AG08396 (cell line): ENCODE measurements at places on chromosomes 6 and 20.

- DNase-seq: no peak
Observed at GRCh38 chr6:129104560-129104959, 221.6 kb downstream of the LAMA2 start.

- no peak for DNase-seq
Observed at GRCh38 chr6:36701401-36701991, 3.9 kb downstream of the RAB44 start.

GRCh38 chr20:15374682-15375081 lies 1037.3 kb upstream of the FLRT3 start:
- no peak for DNase-seq

DNA sequence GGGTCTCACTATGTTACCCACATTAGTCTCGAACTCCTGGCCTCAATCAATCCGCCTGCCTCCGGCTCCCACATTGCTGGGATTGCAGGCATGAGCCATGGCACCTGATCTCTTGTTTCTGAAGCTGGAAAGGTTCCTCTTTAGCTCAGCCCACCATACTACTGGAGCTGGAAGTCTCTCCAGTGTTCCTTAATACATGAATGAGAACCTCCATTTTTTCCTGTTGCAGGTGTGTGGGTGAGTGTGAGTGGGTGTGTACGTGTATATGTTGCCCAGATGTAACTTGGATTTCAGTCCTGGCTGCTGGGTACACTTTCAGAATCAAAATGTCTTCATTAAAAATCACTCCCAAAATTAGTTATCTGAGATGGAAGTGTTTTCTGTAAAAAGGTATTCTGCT lies 11.1 kb downstream of the PNPLA1 start:
- DNase-seq: no peak

GRCh38 chr6:45057711-45058110 lies 270.4 kb upstream of the RUNX2 start:
- no peak for DNase-seq

DNA sequence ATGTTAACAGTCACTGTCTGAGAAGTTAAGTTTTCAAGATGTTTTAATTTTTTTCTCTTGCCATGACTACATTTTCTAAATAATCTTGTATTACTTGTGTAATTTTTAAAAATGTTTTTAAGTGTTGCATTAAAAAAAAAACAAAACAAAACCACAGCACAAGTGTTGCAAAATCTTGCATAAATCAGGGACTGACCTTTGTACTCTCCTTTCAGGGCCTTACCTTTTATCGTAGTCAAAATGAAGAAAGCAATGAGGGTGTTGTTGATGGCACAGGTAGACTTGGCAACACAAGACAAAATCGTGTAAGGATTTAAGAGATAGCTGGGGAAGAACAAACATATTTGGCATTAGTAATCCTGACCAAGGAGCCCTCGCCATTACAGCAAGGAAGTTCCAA lies 42.5 kb downstream of the PIGU start:
- DNase-seq: no peak

DNA sequence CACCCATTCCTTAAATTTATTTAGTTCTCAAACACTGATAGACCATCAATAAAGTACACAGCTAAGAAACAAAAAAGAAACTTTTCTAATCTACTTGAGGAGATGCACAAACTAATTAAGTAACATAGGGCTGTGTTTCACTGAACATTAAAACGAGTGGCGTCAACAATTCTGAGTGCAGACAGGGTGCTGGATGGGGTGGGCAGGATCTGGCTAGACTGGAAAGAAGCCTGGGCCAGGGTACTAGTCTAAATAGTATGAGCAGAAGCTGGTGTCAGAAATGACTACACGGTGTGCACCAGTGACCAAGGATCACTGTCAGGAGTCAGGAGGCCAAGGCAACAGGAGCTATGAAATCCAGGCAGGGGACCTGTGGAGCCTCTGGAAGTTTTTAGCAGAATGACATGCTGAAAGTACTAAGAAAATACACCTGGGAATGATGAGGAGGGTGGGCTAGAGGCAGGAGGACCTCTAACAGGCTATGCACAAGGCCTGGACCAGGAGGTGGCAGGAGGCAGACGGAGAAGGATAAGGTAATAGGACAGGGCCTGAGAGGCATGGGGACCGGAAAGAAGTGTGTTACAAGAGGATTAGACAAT lies 13.3 kb downstream of the ZBTB24 start:
- DNase-seq: no peak

- DNase-seq: no peak
Observed at GRCh38 chr6:127533736-127534135, 14.6 kb upstream of the MTCL3 start.

DNA sequence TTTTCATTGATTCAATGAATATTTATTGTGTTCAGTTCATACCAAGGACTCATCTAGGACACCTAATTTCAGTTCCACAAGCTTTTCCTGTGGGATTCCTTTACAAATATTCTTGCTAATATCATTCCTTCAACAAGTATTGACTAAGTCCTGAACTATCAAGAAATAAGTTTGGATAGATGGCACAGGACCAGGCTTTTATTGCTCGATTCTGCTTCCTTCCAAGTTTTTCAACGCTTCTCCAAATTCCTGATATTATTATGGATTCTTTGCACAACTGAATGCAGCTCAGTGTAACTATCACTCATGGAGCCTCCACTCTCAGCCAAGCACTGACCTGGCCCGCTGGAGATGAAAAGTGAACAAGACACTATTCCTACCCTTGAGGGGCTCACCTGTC lies 32.7 kb upstream of the COL21A1 start:
- DNase-seq: no peak

DNA sequence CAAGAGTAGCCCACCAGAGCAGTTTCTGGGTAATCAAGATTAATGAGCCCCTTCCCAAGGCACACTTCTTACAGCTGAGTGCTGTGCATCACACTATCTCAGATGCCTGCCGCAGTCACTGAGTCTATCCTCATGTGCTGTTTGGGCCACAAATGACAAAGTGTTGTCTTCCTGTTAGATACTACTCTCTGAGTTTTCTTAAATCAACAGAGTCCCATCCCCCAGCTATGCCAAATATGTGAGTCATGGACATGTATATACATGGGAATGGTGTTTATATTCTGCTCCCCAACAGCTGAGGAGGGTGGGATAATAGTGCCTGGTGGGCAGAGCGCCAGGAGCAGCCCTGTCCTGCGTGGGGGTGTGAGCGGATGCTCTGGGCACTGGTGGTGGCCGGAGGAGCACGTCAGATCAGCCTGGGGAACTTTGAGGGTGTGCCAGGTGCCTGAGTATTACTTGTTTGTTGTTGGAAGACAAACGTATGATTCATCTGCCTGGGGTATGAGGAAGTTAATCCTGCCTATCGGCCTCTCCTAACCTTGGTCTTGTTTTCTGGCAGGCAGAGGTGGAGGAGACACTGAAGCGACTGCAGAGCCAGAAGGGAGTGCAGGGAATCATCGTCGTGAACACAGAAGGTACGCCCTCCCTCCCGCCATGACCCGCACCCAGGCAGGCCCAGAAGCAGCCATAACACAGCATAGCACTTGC lies 9.6 kb downstream of the DYNLRB1 start:
- peak; percentile 94 for DNase-seq

DNA sequence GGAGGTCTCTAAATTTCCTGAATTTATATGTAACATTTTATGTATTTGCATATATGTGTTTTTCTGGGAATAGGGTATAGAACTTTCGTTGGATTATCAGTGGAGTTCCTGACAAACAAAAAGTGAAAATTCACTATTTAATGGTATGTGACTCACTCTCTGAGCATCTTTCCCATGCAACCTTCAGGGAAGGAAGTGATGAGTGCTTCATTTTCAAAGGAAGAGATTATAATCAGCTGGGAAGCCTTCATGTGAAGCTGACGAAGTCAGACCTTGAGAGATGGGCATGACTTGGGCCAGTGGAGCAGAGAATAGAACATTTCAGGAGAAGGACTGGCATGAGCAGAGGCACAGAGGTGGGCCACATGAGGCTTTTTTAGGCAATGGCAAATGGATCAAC lies 72.7 kb downstream of the FAXC start:
- DNase-seq: no peak

- DNase-seq: no peak
Observed at GRCh38 chr6:153099636-153100035, 31.4 kb downstream of the RGS17 start.

GRCh38 chr20:41380551-41381193 lies 14.1 kb upstream of the EMILIN3 start:
- no peak for DNase-seq

DNA sequence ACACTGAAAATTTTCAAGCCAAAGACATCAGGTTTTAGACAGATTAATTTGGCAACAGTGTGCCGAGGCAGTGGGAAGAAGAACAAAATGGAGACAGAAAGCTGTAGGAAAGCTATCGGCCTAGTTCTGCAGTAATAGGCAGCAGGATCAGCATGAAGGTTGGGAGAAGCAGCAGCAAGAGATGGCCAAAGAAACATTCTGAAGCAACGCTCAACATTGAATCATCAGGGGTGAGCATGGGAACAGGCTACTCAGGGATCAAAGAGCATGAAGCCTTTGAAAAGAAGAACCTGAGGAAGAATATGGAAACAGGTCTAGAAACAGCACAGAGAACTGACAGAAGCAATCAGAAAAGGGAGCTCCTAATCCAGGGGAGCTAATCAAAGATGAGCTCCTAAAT lies 7.1 kb upstream of the DST start:
- DNase-seq: peak; percentile 12

- no peak for DNase-seq
Observed at GRCh38 chr20:25856256-25856884, 159.7 kb upstream of the ZNF337 start.

DNA sequence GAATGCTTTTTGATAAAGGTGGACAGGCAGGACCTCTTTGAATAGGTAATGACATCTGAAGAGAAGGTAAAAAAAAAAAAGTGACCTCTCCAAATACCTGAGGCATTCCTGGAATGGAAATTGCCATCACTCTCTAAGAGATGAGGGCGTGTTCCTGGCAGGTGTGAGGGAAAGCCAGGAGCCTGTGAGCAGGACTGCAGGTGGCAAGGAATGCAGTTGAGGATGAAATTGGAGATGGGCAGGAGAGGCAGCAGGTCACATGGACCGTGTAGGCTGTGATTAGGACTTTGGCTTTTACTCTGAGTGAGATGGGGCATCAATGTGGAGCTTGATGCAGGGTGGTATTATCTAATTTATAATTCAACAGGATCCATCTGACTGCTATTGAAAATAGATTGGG lies 227.4 kb downstream of the LRFN2 start:
- no peak for DNase-seq

- no peak for DNase-seq
Observed at GRCh38 chr6:16126861-16127260, 2.0 kb upstream of the MYLIP start.

DNA sequence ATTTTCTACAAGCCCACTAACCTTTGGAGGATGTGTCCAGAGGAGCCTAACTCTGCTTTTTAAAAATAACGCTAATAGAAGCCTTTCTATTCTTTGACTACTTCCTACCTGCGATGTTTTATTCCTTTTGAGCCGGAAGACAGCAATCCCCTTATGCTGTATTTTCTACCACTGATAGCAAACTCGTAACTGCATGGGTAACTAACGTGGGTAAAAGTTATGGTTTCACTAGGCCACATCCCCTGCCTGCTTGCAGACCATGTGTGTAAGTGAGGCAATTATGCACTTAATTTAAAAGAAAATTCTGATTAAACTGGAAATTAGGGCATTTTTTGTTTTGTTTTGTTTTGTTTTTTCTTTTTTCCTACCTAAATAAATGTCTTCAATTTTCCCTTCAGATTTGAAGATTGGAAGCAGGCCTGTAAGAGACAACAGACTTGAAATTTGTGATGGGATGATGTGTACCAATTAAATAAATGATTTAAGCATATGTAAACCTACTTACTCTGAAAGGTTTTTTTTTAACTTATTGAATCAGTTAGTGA lies 931 bp downstream of the UFL1 start:
- DNase-seq: peak; percentile 4

DNA sequence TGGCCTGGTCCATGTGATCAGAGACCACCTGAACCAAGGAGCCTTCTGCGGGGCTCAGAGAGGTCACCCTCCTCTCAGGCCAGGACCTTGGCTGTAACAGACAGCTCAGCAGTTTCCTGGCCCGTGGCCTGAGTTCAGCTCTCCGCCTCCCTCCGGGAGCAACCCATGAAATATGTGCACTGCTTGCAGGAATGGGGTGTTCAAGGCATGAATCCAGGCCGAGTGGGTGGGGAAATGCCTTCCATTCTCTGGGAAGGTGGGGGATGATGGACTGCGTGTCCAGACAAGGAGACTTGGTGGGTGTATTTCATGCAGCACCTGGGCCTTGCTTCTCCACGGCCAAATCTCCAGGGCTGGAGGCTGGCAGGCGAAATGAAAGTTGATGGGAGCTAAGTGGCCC lies 46.0 kb downstream of the SIRPA start:
- DNase-seq: peak; percentile 76

DNA sequence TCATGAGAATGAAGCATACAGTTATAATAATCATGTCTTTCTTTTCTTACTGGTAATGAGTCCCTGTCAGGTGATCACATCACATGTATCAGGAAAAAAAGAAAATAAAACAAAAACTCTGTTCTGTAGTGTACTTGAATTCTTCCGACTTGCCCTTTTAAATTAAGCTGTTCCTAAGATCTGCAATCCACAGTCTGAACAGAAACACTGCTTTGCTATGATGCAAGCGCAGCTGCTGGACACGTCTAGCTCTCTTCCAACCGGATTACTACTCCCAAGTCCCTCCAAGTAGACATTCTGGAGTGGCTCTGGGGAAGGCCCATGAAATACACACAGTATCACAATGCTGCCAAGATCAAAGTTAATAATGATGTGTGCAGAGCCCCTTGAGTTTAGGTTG lies 83.7 kb downstream of the FYN start:
- no peak for DNase-seq

DNA sequence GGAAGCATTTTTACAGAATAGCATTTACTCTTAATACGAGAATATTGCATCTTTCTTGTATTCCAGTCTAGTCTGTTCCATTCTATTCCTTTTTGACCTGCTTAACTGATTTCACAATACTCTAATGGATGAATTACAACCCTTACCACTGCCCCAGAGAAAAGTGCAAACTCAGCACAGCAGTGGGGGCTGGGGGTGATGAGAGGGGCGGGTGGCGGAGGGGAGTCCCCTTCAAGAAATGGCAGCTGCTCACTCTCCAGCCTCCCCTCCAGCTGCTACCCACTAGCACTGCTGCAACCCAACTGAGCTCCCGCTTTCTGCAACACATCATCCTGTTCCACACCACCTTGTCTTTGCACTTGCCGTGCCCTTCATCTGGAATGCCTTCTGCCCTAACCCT lies 30.1 kb downstream of the PIM1 start:
- no peak for DNase-seq

GRCh38 chr6:73579389-73579788 lies 58.6 kb upstream of the EEF1A1 start:
- no peak for DNase-seq

DNA sequence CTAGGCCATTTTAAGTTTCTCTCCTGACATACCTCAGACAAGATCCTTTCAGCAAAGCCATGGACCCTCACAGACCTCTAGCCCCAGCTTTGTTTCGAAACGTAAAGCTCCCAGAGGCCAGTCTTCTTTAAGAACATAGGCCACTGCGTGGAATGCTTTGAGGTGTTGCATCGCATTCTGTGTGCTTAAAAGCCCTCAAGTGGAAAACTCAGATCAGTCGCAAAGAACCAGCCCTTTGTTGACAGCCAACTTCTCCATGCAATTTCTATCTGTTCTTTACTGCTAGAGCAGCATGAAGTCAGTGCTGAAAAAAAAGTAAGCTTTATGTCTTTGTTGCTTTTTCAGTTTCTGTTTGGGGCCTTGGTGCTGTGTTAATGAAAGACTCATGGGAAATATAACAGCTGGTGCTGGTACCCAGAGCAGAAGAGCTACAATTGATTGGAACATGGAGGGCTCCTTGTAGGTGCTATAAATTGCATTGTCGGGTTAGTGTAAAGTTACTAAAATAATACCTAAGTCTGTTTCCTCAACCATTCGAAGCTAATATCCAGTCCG lies 142.6 kb downstream of the MAP3K7 start:
- DNase-seq: no peak

- DNase-seq: no peak
Observed at GRCh38 chr6:3538536-3538935, 81.7 kb upstream of the SLC22A23 start.
